ENCODE measurements at places on chromosomes 13 and 19.

- DNase-seq: no peak
Measured at GRCh38 chr13:42747399-42747873, 33.9 kb upstream of the FAM216B start.

DNA sequence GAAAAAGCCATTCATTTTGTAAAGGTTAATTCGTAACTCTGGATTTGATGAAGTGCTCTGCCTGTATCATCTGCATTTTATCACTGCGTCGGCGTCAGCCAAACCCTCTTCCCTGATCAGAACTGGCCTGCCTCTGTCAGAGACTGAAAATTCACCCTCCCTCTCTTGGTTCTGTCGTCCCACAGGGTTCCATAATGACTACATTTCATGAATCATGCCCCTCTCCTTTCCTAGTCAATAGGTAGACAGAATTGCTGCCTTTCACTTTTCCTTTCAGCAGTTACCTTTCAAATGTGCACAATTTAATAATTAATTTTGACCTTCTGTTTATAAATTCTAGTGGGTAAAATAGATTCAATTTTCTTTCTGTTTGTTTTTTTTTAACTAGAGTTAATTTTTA is 423.4 kb downstream of the RFC3 start:
- DNase-seq: no peak

DNA sequence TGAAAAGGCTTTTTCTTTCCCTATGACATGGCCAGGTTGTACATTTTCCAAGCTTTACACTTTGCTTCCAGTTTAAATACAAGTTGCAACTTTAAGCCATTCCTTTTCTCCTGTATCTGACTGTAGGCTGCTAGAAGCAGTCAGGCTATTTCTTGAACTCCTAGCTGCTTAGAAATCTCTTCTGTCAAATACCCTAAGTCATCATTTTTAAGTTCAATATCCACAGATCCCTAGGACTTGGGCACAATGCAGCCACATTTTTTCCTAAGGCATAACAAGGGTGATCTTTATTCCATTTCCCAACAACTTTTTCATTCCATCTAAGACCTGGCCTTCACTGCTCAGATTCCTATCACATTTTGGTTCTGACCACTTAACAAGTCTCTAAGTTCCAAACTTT is 142.7 kb upstream of the TUBA3C start:
- DNase-seq: no peak

DNA sequence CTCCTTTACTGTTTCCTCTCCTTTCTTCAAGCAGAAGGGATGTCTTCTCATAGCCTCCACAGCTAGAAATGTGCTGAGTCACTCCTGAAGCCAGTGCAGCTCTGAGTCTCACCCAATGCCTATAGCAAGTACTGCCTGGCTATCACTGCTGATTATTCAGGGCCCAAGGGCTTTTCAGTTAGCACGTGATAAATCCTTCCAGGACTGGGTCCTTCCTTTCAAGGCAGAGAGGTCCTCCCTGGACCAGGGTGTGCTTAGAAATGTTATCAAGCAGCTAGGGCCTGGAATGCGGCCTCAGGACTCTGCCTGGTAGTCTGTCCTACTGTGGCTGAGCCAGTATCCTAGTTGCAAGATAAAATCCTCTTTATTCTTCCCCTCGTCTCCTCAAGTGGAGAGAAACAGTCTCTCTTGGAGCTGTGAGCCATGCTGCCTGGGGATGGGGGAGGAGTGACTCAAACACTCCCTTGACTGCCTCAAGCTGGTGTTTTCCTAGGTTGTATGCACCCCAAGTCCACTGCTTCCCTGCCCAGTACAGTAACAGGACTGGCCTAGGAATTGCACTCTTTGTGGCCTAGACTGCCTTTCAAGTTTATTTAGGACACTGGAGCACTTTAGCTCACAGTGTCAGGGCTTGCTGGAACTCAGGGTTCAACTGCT is 198.7 kb upstream of the SERP2 start:
- peak; percentile 34 for DNase-seq

- DNase-seq: no peak
Measured at GRCh38 chr19:48674216-48674809, 1.5 kb upstream of the NTN5 start.

DNA sequence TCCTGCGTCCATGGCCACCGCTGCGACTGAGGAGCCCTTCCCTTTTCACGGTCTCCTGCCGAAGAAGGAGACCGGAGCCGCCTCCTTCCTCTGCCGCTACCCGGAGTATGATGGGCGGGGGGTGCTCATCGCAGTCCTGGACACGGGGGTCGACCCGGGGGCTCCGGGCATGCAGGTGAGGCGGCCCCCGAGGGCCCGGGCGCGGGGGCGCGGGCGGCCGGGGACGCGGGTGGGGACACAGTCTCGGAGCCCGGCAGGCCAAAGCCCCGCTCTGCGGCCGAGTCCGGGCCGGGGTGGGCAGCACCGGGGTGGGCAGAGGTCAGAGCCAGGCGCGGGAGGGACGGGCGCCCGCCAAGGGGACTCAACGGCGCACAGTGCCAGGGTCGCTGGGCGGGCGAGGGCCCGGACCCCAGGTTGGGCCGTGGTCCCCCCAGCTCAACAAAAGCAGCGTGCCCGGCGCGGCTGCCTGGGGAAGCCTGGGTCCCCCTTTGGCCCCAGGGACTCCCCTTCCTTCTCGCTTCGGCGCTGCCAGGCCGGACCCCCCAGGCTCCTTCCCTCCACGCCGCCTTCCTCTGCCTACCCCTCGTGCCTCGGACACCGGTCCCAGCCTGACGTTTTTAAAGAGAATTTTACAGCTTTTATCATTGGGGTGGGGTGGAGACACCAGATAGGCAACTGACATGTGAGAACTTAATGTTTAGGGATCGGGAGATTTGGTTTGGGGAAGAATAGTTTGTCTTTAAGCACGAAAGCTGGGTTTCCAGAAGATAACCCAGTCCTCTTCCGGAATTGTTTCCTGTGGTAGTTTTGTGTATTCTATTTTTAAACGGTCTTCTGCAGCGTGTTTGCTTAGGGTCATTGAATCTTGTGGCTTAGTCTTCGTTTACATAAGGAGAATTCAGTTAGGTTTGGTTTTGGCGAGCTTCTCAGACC is 509 bp downstream of the TPP2 start:
- DNase-seq: no peak

DNA sequence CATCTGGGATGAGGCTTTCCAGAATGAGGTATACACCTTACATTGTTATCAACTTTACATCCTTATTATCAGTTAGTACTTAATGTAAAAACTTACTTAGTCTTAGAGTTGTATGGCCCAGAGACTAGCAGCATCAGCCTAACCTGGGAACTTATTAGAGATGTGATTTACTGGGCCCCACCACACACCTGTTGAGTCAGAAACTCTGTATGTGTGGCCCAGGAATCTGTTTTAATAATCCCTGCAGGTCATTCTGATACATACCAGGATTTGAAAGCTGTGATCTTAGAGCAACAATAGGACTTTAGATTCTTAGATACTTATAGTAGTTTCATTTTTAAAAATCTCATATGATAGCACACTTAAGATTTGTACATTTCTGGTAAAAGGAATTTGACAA is 17.4 kb downstream of the FNDC3A start:
- no peak for DNase-seq

DNA sequence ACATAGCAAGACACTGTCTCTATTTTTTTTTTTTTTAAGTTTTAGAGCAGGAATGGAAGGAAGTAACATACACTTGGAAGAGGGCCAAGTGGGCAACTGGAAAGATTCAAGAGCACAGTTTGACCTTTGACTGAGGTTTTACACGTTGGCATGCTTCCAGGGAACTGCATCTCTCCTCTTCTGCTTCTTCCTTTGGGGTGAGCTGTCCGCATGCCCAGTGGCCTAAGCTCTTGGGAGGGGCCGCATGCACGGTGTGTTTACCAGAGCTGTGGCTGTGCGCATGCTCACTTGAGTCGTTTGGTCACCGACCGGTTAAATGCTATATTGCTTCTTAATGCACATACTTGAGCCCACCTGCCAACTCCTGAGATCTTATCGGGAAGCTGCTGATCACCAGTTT is 727.7 kb downstream of the UQCRFS1 start:
- peak; percentile 39 for DNase-seq

DNA sequence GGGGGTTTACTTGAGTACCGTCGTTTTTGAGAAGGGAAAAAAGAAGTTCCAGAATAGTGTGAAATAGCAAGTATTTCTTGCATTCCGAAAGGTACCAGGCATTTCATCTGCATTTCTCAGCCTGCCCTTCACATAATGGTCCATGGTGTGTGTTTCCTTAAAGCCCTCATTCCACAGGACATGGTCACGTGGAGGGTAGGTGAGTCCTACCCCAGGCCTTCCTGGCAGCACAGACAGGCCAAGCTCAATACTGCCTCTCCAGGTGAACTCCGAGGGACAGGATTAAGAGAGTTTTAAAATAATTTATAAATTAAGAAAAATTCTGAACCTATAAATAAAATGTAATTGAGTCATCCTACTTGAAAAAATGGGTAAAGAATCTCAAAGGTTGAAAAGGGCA is 64.7 kb downstream of the TNFRSF19 start:
- DNase-seq: no peak

GRCh38 chr19:36417752-36418286 is 625 bp downstream of the ZFP82 start:
- DNase-seq: no peak

GRCh38 chr19:41154060-41154459 is 39.0 kb upstream of the CYP2S1 start:
- DNase-seq: no peak

- DNase-seq: no peak
Measured at GRCh38 chr13:93942016-93942415, 537.5 kb downstream of the DCT start.

GRCh38 chr13:18212873-18213272 is 968.8 kb downstream of the TUBA3C start:
- no peak for DNase-seq

- no peak for DNase-seq
Measured at GRCh38 chr13:52921194-52921593, 72.8 kb upstream of the PCDH8 start.

DNA sequence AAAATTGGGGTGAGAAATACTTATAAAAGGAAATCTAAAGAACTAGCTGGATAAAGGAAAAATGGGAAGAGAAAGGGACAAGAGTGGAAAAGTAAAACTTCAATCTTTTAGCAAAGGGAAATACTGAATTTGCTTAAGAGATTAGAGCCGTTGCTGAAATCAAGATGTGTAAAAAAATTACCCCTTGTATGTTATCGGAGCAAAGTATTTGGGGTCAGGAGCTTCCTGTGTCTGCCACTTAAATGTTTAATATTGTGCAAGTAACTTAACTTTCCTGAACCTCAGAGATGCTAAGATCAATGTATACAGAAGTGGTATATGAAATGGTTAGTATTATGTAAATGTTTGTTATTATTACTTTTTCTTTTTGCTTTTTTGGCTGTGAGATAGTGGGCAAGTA is 51.6 kb downstream of the NDFIP2 start:
- DNase-seq: no peak

GRCh38 chr19:4980067-4980466 is 11.2 kb downstream of the KDM4B start:
- DNase-seq: no peak

DNA sequence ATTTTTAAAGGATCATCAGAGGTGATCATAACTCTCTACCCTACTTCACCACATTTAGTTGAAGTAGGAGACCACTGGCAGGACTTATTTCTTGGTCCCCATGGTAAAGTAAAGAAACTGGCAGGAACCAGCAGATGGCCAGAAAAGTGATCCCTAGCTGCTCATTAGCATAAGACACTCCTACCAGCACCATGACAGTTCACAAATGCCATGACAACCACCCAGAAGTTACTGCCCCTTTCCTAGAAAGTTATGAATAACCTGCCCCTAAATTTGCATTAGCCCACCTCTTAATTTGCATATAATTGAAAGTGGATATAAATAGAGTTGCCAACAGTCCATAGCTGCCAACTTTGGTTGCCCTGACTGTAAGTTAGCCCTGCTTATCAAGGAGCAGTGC is 18.4 kb upstream of the RUBCNL start:
- DNase-seq: no peak

GRCh38 chr13:102443249-102443648 is 41.4 kb upstream of the FGF14 start:
- DNase-seq: no peak
